Cerebellum (tissue), 4 donors: ENCODE measurements at places on chromosomes 2 and 18. TPM values are rescaled to one million over a fixed set of nuclear protein-coding genes. Genes with fewer than 3 reads are reported as not detected.

Gene YPEL5
- total RNA-seq, result 70.1 TPM

Gene AMER3
- 25.7 TPM for total RNA-seq

Gene LYG1
- total RNA-seq, result 1.00 TPM

Gene IGFBP5
- 60.9 TPM for total RNA-seq

Gene ALLC
- not detected for total RNA-seq

Gene TRPM8
- 0.54 TPM for total RNA-seq

Gene CCDC150
- 12.8 TPM for total RNA-seq

Gene GREB1L
- 66.2 TPM for total RNA-seq

Gene GKN2
- not detected for total RNA-seq

Gene REG1B
- total RNA-seq, result not detected
